ENCODE measurements at places on chromosomes 4 and X. TPM values are rescaled to one million over a fixed set of nuclear protein-coding genes. Genes with fewer than 3 reads are reported as not detected.
A peak's percentile ranks its signal among the peaks of the same experiment; 100 is the strongest.

The UBA1 gene
- 171 TPM for total RNA-seq

The NOX1 gene
- total RNA-seq: not detected

The CCDC120 gene
- 29.3 TPM for total RNA-seq

The PLXNB3 gene
- 13.4 TPM for total RNA-seq

The CISD2 gene
- 12.8 TPM for total RNA-seq

The TNMD gene
- not detected for total RNA-seq

The ZCCHC13 gene
- total RNA-seq: not detected

The GAGE12J gene
- total RNA-seq: not detected

GRCh38 chr4:185276036-185276435 lies 66.6 kb downstream of the SNX25 start:
- no peak for DNase-seq
- H3K36me3 ChIP-seq: peaks cover 16% of the 10 kb centered on the region
- no peaks in the 10 kb centered on the region for H3K4me1 ChIP-seq
- no peaks in the 10 kb centered on the region for H3K27me3 ChIP-seq
- H3K27ac ChIP-seq: no peak overlapping the region

- DNase-seq: no peak
- no peaks in the 10 kb centered on the region for H3K36me3 ChIP-seq
- H3K4me1 ChIP-seq: no peaks in the 10 kb centered on the region
- H3K27me3 ChIP-seq: no peaks in the 10 kb centered on the region
- no peak overlapping the region for H3K27ac ChIP-seq
Measured at GRCh38 chr4:151045907-151046306, 30.8 kb upstream of the LRBA start.

- no peaks in the 10 kb centered on the region for H3K27me3 ChIP-seq
- no peak for DNase-seq
- H3K4me3 ChIP-seq: no peak overlapping the region
Measured at GRCh38 chr4:138953961-138954371, 61.6 kb upstream of the NOCT start.

GRCh38 chr4:172173206-172173605 lies 360.0 kb downstream of the GALNTL6 start:
- no peak for DNase-seq

DNA sequence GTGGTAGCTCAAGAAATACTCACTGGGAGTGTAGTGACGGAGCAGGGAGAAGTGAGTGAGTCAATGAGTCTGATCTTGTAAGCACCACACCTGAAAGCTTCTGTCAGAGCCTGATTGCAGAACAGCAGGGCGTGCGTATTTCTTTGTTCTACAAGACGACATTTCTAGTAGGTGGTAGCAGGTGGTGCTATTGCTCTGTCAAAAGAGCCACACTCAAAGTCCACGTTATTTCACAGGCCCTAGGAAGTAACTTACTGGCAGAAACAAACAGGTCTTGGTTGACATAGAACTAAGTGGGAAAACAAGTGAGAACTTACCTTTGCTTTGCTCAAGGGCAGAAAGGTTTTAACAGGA lies 46.4 kb upstream of the SPRY1 start:
- H3K4me3 ChIP-seq: no peak overlapping the region
- no peaks in the 10 kb centered on the region for H3K36me3 ChIP-seq
- H3K4me1 ChIP-seq: peaks cover 46% of the 10 kb centered on the region
- H3K27ac ChIP-seq: peak overlapping the region; percentile 12
- no peaks in the 10 kb centered on the region for H3K27me3 ChIP-seq

DNA sequence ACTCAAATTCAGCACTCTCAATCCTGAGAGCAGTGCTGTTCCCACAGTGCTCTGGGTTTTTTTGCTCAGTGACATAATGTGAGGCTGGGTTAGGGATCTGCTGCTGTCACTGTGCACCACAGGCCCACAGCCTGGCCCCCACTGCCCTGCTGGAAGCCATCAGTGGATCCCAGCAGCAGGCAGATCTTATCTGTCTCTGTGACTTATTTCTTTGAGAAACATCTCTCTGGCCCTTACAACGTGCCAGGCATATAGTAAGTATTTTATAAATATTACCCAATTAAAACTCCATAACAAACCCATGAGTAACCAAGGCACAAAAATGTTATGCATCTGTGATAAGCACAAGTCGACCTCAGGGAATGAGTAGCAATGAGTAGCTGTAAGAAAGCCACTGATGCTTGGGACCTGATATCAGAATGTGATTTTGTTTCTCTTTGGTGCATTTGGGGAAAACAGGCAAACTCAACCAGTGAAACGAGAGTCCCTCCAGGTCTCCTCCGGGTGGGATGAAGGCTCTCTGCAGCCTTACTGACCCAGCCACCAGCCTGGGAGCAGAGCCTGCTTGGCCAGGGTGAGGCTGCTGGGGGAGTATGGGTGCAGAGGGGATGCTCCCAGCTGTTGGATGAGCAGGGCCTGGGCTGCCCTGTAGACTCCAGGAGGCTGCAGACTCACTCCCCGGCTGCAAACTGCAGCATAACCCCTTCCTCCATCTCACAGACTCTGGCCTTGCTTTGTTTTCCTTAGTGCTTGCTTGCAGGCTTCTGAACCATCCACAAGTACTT lies 172.7 kb upstream of the LNX1 start:
- H3K27me3 ChIP-seq: no peaks in the 10 kb centered on the region
- no peaks in the 10 kb centered on the region for H3K36me3 ChIP-seq
- no peak for DNase-seq
- H3K4me1 ChIP-seq: peaks cover 13% of the 10 kb centered on the region

DNA sequence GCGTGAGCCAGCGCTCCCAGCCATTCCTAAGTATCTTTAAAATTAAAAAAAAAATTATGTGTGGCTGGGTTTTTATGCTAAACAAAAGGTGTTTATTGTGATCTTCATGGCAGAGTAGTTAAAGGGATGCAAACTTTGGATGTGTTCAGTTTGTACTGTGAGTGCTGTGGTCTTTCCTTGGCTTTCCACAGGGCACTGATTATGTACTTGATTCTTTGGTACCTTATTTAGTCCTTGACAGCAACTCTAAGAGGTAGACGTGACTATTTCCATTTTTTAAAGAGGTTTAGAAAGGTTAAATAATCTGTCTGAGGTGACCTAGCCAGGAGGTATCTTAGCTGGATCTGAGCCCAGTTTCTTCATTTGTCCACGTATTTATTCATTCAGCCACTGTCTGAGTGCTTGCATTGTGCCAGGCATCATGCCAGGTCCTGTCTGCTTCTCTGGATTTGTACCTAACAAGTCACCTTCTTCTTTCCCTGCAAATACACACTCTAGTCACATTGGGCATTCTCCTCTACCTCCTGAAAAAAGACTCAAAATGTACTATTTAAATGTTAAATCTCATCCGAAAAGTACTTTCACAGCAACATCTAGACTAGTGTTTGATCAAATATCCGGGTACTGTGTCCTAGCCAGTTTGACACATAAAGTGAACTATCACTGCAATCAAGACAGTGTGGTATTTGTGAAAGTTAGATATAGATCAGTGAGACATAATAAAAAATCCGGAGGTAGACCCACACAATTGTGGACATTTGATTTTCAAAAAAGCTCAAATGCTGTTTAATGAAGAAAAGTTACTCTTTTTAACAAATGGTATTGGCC lies 31.5 kb downstream of the WWC2 start:
- no peaks in the 10 kb centered on the region for H3K27me3 ChIP-seq
- H3K4me3 ChIP-seq: no peak overlapping the region
- H3K27ac ChIP-seq: no peak overlapping the region
- DNase-seq: no peak
- H3K36me3 ChIP-seq: no peaks in the 10 kb centered on the region
- no peaks in the 10 kb centered on the region for H3K4me1 ChIP-seq

GRCh38 chr4:140156529-140157171 lies 2.7 kb upstream of the MAML3 start:
- H3K27ac ChIP-seq: no peak overlapping the region
- H3K36me3 ChIP-seq: no peaks in the 10 kb centered on the region
- no peak for DNase-seq
- H3K27me3 ChIP-seq: no peaks in the 10 kb centered on the region
- no peaks in the 10 kb centered on the region for H3K4me1 ChIP-seq
- H3K4me3 ChIP-seq: no peak overlapping the region

DNA sequence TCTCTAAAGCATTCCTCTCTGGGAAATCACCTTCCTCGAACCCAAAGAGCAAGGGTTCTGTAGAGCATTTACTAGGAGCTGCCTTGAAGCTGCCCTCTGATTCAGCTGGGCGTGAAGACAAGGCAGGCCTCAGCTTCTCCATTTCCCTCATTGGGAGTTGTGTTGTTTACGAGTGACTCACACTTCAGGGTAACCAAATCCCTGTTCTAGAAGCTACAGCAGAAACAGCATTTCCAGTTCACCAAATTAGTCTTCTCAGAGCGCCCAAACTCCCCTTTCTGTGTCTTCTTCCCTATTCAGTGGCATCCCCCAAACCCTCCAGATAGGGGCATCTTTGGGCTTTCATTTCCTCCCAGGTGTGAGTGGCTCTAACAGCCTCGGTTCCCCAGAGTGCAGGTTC lies 863 bp upstream of the XPNPEP2 start:
- no peaks in the 10 kb centered on the region for H3K27me3 ChIP-seq
- H3K4me3 ChIP-seq: no peak overlapping the region
- H3K36me3 ChIP-seq: no peaks in the 10 kb centered on the region

GRCh38 chr4:38940476-38940875 lies 72.9 kb downstream of the FAM114A1 start:
- no peaks in the 10 kb centered on the region for H3K27me3 ChIP-seq
- no peak overlapping the region for H3K27ac ChIP-seq
- DNase-seq: no peak
- no peak overlapping the region for H3K4me3 ChIP-seq
- peaks cover 5% of the 10 kb centered on the region for H3K36me3 ChIP-seq

- peak; percentile 3 for DNase-seq
- peaks cover 6% of the 10 kb centered on the region for H3K4me1 ChIP-seq
- H3K36me3 ChIP-seq: peaks cover 4% of the 10 kb centered on the region
- no peak overlapping the region for H3K27ac ChIP-seq
- H3K4me3 ChIP-seq: no peak overlapping the region
Measured at GRCh38 chr4:112321776-112322684, 24.9 kb downstream of the ALPK1 start.

- no peak overlapping the region for H3K4me3 ChIP-seq
- H3K27me3 ChIP-seq: no peaks in the 10 kb centered on the region
- H3K4me1 ChIP-seq: no peaks in the 10 kb centered on the region
- no peak for DNase-seq
- H3K27ac ChIP-seq: no peak overlapping the region
- no peaks in the 10 kb centered on the region for H3K36me3 ChIP-seq
Measured at GRCh38 chrX:140917354-140918115, 84.9 kb upstream of the SPANXB1 start.

DNA sequence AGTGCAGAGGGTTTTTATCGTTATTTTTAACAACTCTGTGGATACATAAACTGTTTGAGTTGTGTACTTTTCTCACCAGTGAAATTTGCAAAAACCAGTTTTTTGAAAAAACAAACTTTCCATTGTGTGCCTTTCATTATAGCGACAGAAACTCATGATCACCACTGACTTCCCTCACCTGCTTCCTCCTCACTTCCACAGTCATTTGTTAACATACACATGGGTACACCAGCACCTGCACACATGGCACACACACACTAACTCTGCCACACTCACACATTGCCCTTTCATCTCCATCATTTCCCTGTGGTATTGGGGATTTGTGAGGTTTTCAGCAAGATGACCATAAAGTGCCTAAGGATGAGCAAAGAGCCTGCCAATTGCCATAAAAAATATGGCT lies 20.6 kb downstream of the CLDN22 start:
- DNase-seq: no peak
- no peak overlapping the region for H3K27ac ChIP-seq
- no peaks in the 10 kb centered on the region for H3K27me3 ChIP-seq
- H3K4me1 ChIP-seq: no peaks in the 10 kb centered on the region
- H3K4me3 ChIP-seq: no peak overlapping the region

DNA sequence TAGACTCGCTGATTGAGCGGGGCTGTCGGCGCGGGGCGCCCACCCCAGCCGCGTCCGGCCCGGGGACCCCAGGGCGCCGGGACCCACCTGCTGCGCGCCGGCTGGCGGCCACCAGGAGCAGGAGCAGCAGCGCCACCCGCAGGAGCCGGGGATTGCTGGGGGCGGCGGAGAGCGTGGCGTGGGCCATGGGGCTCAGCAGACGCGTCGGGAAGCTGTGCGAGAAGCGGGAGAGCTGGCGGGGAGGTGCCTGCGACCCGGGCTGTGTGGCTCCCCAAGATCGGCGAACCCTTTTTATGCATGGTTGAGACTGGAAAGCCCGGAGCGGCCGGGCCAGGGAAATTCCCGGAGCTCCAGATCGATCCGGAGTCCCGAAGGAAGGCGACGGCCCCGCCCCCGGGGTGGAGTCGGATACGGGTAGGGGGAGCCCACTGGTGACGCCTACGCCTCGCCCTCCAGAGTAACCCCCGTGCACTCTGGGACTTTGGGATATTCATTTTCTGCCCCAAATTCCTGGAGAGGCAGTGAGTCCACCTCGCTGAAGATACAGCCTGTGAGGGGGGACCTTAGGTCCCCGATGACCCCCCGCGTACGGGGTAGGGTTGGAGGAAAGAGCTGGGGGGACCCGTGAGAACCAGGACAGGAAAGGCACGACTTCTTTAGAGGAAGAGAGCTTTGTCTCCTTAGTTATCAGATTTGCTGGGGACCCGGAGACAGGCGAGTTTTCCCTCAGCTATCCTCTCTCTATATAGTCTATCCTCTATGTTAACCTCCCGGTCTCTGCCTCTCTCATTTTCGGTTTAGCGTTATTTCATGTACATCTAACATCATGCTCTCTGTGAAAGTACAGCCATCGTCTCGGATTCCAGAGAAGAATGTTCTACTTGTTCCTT lies at the start of gene CXCL3:
CXCL3 (minus strand) TSS at position 265 of the 890 bp plus-strand sequence; CDS start at position 187, 78 bp downstream.
- H3K36me3 ChIP-seq: no peaks in the 10 kb centered on the region
- peak within 1 kb of the TSS; percentile 62 for H3K27ac ChIP-seq
- H3K27me3 ChIP-seq: peaks cover 11% of the 10 kb centered on the region
- no peak for DNase-seq

GRCh38 chr4:80185787-80186548 lies 11.3 kb upstream of the PRDM8 start:
- H3K27me3 ChIP-seq: peaks cover 29% of the 10 kb centered on the region
- H3K4me1 ChIP-seq: peaks cover 58% of the 10 kb centered on the region
- H3K36me3 ChIP-seq: no peaks in the 10 kb centered on the region

DNA sequence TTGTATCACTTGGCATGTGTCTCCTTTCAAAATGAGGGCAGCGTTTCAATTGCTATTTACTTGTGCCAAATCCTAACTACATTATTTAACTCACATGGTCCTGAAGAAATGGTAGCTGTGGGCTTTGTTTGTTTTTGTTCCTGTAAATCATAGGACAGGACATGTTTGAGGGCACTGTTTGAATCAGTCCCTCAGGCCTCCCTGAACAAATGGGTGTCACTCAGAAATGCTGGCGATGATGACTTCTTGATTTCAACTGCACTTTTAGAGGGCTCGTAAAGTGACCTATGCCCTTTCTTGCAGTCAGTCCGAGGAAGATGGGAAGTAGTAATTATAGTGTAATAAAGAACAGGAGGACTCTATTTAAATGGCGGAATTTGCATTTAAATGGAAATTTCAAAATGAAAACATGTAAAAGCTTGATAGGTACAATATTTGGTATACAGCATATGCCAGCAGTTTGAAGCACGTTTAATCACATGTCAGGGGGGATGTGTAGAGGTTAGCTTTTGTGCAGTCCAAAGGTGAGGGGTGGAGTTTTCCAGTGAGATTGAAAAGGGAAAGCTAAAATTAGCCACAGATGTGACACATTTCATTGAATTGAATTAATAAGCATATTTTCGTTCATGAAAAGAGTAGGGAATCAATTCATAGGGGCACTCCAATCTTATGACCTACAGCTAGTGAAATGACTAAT lies 1958.7 kb upstream of the IGFBP7 start:
- no peaks in the 10 kb centered on the region for H3K36me3 ChIP-seq
- H3K4me1 ChIP-seq: no peaks in the 10 kb centered on the region
- no peak for DNase-seq
- no peak overlapping the region for H3K27ac ChIP-seq
